ENCODE measurements at places on chromosomes 3 and 15. TPM values are rescaled to one million over a fixed set of nuclear protein-coding genes. Genes with fewer than 3 reads are reported as not detected.

- DNase-seq, result no peak
These were observed 41.5 kb downstream of the TBC1D2B start for GRCh38 chr15:78035861-78036476.

Gene PP2D1
- not detected for total RNA-seq

GRCh38 chr15:74369084-74369745 lies 1.8 kb upstream of the CYP11A1 start:
- DNase-seq, result peak; percentile 41

- no peak for DNase-seq
These were observed 1325.3 kb downstream of the SI start for GRCh38 chr3:163753033-163753432.

DNA sequence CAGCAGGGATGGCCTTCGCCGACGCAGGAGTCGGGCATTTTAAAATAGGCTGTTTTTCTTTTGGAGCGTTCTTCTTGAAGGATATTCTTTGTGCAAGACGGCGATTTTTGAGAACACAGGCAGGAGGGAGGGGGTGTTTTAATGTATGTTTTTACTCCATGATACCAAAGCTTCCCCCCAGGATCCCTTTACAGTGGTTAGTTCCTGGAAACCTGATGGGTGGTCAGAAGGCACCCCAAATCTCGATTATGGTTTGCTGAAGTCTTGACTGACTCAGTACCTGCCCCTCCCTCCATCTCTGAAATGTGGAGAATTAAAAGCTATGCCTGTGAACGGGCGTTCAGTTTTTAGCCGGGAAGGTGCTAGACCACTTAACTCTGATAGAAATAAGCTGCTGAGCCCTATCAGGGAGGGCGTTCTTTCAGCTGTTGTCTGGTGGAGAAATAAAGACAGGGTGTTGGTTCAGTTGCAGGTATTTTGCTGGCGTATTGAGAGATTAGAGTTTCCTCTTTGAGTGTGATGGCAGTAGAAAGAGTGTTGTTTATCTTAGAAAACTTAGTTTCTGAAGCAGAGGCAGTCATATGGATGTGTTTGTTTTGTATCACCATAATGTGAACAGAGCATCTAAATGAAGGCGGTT lies 3.4 kb downstream of the IGF1R start:
- DNase-seq, result no peak

DNA sequence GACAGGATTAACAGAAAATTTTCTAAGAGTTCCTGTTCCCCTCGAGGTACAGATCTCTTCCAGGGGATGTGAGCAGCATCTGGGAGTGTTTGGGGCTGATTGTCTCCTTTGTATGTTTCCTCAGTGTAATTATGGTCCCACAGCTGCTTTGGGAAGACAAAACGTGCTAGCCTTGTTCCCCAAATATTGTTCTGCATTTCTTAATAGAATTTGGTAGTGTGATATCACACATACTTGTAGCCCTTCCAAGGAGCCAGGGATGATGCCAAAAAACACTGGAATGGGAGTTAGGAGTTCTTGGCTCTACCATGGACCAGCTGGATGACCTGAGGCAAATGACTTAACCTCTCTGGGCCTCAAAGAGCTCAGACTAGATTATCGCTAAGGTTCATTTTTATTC lies 19.0 kb upstream of the AGBL1 start:
- peak; percentile 70 for DNase-seq

DNA sequence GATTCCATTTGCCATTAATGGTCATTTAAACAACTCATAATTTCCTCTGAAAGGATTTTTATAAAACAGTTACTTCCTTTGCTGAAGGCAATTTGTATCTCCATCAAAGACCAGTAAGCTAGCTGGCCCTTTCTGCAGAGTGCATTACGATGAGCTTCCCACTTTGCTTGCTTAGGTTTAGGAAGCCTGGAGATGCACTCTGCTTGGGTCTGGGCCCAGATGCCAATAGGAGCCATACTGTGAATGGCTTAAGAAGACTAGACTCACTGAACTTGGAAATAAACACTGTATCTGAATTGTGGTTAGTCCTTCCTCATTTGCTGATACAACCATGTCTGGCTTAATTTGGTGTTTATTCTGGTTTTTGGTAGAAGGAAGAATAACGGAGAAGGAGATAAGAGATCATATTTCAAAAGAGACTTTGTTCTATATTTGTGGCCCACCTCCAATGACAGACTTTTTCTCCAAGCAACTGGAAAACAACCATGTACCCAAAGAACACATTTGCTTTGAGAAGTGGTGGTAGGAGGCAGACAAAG lies 38.1 kb downstream of the OXNAD1 start:
- DNase-seq, result no peak

DNA sequence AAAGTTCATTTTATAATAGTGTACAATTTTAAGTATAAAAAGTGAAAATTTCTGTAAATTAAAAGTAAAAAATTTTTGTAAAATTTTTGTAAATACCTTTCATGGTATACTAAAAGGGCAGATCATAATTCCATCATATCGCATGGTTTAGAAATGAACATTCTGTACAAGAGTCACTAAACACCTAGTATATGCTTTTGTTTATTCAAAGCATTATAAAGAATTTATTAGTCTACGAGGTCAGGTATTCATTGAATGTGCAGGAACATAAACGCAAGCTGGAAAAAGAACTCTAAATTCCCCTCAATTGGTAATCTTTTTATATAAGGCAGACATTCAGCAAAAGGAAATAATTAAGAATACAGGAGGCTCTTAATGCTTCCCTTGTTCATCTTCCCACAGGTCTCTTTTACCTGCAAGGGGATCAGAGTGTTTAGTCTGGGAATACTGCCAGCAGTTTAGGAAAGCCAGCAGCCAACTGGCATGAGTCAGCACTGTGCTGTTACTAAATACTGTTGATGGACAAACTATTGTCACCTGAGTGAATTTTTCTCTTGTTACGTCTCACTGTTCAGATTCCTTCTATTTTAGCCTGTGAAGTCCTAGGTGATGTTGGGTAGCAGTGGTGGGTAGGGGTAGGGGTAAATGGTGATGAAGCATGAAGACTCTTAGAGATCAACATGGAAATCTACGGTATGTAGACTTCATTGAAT lies 70.1 kb downstream of the UQCC5 start:
- DNase-seq, result no peak

DNA sequence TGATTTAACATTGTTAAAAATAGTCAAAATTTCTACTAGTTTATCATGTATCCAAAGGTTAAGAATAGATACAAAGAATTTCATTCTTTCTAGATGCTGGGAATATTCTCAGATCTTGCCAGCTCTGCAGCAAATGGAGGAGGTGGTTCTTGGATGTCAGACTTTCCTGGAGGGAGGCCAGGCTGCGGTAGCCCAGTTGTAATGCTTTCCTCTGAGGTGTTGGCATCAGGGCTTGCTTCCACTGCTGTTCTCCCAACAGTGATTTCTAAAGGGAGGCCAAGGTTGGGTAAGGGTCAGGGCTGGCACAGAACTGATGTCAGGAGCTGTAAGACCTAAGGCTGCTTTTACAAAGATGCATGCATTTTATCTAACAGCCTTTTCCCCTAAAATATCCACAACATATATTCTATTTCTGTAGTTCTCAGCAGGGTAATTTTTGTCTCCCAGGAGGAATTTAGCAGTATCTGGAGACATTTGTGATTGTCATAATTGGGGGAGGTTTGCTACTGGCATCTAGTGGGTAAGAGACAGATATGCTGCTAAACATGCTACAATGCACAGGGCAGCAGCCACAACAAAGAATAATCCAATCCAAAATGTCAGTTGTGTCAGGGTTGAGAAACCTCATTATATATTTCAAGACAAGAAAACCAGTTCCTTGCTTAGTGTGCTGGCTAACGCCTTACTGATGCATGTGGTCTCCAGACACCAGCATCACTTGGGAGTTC lies 42.0 kb upstream of the SPTSSB start:
- DNase-seq, result no peak

DNA sequence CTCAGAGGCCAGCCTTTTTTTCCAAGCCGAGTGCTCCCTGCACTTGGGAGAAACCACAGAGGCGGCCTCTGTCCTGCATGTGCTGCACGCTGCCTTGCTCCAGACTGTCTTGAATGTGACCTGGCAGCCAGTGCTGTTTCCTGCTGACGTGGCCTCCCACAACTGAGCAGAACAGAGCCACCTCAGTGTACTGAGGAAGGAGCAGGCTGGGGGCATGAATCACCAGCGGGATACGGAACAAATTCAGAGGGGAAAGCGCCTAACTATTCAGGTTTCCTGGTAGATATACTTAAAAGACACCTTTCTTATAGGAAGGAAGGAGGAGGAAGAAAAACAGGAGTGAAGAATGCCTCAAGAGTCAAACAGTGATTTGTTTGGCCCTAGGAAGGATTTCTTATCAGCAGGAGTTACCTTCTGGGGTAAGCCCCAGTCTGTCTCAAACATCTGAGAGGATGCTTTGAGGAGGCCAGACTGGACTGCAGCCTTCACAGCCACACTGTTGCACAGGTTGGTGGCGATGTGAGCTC lies 114.0 kb downstream of the FNDC3B start:
- peak; percentile 98 for DNase-seq

DNA sequence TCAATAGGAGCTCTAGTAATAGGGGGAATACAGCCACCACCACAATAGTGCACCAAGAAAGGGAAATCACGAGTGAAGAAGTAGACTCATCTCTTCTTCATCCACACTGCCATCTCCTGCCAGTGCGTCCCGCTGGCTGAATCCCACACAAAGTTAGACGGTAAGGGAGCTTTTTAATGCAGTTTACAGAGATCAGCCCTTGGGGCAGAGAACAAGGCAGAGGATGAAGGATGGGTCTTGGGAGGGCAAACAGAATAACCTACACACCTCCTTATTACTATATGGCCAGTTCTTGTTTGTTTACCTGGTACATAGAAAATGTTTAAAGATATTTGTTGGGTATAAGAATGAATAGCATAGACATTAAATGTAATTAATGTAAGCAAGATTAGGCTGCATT lies 11.0 kb upstream of the DPH6 start:
- no peak for DNase-seq

DNA sequence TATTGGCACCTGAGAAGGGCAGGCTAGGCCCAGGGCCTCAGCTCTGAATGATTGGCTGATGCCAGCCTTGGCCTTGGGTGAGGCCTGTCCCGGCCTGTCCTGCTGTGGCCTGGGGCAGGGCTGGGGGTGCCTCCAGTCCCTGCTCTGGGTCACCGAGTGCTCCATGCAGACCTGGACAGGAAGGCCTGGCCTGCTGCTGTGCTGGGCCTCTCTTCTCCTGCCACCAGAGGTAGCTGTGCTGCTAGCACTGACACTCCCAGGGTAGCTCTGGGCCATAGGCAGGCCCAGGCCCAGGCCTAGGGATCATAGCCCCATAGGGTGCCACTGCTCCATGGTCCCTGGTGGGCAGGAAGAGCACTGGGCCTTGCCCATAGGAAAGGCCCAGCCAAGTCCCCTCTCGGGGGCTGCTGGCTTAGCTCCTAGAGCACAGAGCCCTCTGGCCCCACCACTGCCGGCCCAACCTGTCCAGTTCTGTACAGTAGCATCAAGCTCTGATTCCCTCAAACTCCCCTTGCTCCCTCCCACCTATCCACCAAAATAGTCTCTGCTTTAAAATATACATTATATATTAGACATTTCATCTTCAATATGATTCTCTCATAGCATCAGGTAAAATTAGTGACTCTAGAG lies 18.2 kb downstream of the ABTB1 start:
- no peak for DNase-seq

- DNase-seq, result no peak
These were observed 687.0 kb upstream of the NECTIN3 start for GRCh38 chr3:110384601-110385000.

GRCh38 chr3:48686538-48687219 lies 964 bp upstream of the NCKIPSD start:
- no peak for DNase-seq

Gene IL20RB
- 0.54 TPM for total RNA-seq

- no peak for DNase-seq
These were observed 28.0 kb downstream of the TFG start for GRCh38 chr3:100737334-100737733.

All from sigmoid colon (tissue), 7 donors.